ENCODE measurements at places on chromosomes 6 and 20.

- no peak for DNase-seq
Observed at GRCh38 chr6:96466147-96466863, 55.3 kb upstream of the UFL1 start.

- no peak for DNase-seq
Observed at GRCh38 chr6:109762769-109763441, 71.8 kb downstream of the FIG4 start.

GRCh38 chr20:4613184-4613583 lies 108.5 kb upstream of the PRND start:
- no peak for DNase-seq

DNA sequence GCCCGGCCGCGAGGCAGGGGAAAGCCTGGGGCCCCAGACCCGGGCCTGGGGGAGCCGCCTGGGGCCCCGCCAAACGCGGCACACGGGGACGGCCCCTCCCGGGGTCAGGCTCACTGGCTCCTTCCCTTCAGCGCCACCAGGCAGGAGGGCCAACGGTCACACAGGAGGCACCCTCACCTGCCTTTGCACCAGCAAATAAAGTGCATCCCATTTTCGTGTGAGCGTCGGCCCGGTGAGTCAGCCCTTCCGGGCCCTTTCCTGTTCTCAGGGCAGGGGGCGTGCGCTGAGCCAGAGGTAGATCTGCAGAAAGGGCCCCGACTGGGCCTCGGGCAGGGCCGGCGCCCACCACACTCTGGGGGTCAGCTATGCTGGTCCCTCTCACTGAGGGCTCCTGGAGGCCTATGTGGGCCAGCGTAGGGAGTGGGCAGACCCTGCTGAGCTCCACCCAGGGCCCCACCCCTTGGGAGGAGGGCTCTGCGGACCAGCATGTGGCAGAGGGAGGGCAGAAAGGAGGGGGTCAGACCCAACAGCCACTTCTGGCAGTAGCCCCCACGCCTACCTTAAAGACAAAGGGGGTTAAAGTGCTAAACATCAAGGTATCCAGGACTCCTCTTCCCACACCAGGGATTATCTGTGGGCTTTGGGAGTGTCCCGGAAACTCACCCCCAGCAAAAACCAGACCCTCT lies 931 bp upstream of the UCKL1 start:
- no peak for DNase-seq

- no peak for DNase-seq
Observed at GRCh38 chr6:39339096-39339867, 16.8 kb upstream of the KCNK16 start.

- no peak for DNase-seq
Observed at GRCh38 chr6:126657561-126658175, 317.8 kb downstream of the CENPW start.
